NCI-H1417 treated with DMSO at 0.1 percent for 48 hours (cell line): ENCODE measurements at places on chromosomes 12 and 14.

GRCh38 chr14:91338379-91338778, 79.2 kb downstream of the CCDC88C start:
- DNase-seq = no peak

- DNase-seq = no peak
Observed at GRCh38 chr12:105084251-105085250, at the start of gene ALDH1L2. Gene ALDH1L2, minus strand, starts transcription at chr12:105084458. Its CDS starts 22 bp downstream, at chr12:105084436.

DNA sequence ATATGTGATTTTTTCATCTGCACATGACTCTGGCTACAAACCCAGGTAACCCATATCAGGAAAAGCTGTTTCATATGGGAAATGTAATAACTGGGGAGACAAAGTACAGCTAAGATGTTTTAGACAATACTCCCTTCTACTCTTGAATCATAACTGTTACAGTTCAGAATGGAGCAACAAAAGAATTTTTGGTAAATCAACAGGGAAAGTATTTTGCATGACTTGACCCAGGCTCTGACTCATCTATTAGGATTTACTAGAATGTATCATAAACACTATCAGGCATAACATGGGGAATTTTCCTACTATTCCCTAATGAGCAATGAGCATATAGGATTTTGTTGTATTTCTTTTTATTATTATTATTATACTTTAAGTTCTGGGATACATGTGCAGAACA, 553.0 kb downstream of the SLC16A7 start:
- DNase-seq = no peak

DNA sequence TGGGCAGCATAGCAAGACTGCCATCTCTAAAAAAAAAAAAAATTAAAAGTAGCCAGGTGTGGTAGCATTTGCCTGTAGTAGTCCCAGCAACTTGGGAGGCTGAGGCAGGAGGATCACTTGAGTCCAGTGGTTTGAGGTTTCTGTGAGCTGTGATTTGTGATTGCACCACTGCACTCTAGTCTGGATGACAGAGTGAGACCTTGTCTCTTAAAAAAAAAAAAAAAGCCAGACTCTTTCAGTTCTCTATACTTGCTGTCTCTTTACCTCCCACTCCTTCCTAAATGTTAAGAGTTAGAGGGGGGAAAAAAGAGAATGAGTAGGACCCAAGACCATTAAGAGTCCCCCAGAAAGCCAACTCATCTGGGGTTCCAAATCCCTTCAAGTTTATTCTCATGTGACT, 17.8 kb downstream of the EIF2S1 start:
- no peak for DNase-seq

DNA sequence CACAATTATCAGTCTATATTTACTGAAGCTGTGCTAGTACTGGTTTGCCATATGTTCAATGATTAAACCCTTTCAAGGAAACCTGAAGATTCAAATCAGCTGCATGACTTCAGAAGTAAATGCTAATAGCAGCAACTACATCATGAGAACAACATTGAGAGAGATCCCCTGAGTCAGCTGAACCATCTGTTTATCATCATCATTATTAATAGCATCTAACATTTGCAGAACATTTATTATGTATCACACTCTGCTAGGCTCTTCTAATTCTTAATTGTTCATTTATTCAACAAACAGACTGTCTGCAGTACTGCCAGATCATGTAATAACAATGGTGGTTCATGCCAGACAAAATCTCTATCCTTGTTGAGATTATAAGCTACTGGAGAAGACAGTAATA, 157.4 kb downstream of the KLHL28 start:
- DNase-seq = no peak

DNA sequence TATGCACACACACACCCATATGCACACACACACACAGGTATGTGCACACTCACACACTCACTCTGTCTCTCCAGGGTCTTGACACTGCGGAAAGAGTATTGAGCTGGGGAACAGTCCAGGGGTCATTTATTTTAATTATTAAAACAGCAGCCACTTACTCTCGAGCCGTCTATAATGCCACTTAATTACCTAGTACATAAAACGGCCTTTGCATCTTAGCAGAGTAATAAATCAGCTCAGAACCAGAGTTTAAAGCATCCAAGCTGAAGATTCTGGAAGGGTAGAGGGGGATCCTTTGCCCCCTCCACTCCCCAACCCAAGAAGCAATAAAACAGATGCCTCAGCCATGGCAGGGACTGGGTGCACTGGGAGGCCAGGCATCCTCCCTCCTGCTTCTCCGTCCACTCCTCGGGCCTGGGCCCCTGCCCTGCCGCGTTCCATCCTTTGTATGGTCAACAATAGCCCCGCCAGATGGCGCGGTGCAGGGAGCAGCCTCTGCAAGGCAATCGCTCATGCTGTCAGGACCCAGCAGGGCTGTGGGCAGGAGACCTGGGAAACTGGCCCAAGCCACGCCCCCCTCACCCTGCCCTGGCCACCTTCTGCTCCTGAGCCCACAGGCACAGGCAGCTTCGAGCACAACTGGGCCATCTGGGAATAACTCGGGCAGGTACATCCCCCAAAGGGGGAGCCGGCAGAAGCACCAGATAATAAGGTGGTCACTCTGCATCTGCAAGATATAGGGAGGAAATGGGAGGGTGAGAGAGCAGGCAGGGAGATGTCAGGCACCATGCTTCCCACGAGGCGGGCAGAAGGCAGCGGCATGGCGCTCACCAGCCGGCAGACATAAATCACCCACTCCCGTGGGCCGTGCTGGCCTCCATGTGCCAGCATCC, 40.9 kb downstream of the CCDC85C start:
- peak; percentile 64 for DNase-seq

GRCh38 chr12:115990241-115990640, 287.3 kb downstream of the MED13L start:
- DNase-seq = no peak

DNA sequence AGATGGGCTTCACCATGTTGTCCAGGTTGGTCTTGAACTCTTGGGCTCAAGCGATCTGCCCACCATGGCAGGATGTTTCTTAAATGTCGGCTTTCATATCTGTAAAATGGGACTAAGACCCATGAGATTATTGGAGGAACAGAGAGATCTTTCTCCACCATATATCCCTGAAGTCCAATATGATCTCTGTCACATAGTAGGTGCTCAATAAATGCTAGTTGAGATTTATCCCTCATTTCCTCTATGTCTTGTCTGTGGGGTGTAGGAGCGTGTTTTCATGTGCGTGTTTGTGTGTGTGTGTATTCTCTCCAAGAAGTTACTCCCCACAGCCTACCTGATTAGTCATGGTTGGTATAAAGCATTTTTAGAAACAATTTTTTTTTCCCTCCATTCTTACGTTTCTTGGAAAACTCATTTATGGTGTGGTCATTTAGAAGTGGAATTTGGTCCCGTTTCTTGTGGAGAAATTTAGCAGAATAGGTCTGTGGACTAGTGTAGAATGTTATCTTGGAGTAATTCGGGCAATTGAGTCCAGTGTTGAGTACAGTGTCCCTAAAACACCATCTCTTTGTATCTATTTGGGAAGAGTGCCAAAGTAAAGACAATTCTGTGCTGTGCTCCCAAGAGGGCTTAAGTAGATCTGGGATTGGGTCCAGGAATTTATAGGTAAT, 4.3 kb downstream of the STRAP start:
- DNase-seq = no peak

DNA sequence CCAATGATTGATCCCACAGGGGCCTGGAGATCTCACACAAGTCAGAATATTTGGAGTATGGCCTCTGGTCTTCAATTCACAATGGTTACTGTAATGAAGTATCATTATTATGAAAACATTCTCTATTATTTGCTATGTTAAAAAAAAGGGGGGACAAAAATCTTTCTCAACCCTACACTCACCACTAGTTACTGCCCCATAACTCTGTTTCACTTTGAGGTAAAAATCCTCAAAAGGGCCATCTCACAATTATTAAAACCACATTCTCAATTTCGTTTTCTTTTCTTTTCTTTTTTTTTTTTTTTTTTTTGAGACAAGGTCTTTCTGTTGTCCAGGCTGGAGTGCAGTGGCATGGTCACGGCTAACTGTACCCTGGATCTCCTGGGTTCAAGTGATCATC, 59.6 kb upstream of the KCNC2 start:
- no peak for DNase-seq

DNA sequence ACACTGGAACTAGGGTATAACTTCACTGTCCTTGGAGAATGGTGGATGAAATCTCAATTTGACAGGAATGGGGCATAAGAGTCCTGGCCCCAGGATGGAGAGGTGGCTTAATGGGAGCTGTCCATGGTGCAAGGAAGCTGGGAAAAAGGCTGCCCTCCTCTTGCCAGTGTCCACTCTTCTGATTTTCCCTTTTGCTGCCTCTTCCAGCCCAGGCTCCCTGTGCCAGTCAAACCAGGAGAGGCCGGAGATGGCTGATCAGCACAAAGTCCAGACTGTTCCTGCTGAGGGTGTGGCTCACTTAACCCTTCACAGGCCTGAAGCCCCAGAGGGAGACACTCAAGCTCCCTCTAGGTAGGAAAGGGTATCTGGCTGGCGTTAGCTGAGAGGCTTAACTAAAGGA, at the start of gene MYO1A:
Gene MYO1A (minus strand): TSS at position 240 of the 400 bp plus-strand sequence. CDS start 1,806 bp downstream, outside the sequence.
- no peak for DNase-seq

DNA sequence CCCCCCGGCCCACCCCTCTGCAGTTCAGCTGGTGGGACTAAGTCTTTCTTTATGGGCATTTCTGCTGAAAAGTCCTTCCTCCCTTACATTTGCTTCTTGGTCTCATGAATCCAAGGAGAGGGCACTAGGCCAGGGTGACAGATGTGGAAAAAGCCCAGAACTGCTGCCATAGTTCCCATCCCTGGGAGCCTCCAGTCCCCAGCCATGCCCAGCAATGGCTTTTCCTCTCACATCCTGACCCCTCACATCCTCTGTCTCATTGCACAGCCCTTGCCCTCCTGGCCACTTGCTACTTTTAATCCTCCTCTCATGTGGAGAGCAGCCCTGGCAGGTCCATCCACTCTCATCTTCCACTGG, 122.5 kb downstream of the ZFP36L1 start:
- no peak for DNase-seq

- DNase-seq = no peak
Observed at GRCh38 chr14:68658029-68658509, 134.8 kb downstream of the ZFP36L1 start.
